Right ventricle myocardium superior (tissue), 1 donor: ENCODE measurements at places on chromosomes 5 and 9.

DNA sequence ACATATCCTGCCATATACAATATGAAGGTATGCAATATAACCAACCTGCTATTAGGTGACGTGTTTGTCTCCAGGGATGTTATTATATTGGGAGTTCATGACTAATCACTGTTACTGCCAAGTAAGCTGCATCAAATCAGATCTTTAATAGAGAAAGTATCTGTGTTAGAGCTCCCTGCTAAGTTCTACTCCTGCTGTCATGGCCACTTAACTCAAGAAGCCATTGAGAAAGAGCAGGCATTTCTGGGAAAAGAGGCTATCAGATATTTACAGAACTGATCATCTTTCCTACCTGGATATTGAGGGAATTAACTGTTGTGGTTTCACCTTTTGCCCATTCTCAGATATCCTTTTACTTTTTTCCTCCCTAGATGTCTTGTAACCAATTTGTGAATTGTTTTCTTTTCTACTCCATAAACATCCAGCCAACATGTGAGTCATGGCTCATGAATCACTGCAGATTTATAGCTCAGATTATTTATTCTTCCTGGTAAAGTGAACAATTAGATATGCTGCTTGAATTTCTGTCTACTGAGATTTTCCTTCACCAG lies 634.8 kb upstream of the FAM174A start:
- DNase-seq = no peak

DNA sequence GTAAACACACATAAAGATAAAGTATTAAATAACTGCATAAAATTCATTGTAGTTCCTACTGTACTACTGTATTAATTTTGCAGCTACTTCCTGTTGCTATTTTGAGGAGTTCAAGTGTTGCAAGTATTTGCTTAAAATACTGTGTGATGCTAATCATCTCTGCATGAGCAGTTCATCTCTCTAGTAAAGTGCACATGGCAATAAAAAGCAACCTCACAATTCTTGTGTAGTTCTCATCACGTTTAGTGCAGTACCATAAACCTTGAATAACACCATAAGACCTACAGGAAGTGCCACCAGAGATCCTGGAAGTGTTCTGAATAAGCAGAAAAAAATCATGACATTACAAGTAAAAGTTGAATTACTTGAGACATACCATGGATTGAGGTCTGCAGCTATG lies 34.6 kb downstream of the CPLANE1 start:
- DNase-seq = no peak

GRCh38 chr5:123490974-123491373 lies 21.0 kb upstream of the CSNK1G3 start:
- DNase-seq = no peak

DNA sequence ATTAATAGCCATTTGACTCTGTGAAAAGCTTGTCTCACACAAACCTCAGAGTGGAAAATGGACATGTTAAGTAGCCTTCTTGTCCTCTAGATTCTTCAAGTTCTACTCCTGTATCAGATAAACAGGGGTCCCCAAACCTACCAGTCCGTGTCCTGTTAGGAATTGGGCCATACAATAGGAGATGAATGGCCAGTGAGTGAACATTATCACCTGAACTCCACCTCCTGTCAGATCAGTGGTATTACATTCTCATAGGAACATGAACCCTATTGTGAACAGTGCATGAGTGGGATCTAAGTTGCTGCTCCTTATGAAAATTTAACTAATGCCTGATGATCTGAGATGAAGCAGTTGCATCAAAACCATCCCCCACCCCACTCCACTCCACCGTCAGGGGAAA lies 136.3 kb downstream of the TMEM232 start:
- DNase-seq = no peak

DNA sequence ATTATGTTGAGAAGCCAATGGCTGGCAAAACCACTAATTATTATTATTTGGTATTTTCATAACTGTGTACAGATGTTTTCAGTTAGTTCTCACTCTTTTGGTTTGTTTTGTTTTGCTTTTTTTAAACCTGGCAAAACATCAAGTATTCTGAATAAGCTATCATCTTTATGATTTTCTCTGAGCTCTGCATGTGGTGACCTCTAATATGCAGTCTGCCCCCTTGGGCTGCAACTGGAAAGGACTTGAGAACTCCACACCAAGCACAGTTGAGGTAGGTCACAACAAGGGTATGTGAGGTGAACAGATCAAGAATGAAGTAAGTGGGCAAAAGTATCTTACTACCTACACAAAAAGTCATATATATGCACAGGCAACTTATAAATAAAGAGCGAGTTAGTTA lies 202.2 kb downstream of the NFIB start:
- no peak for DNase-seq

GRCh38 chr5:169803077-169803981 lies 166.3 kb downstream of the DOCK2 start:
- peak; percentile 59 for DNase-seq

DNA sequence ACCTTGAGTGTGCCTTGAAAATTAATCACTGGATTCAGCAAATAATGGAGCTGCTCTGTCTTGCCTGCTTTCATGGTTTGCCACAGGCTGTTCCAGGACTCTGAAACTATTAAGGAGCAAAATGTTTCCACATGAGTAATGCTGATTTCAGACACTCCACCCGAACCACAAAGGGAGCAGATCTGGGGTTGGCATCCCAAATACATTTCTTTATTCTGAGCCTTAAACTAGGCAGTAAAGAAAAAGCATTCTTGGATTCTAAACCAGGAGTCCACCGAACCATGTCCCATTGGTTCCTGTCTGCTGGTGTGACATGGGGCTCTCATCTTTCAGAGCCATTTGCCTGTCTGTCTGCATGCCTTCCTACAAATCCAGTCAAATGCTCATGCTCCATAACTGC lies 10.1 kb upstream of the C1QTNF3 start:
- no peak for DNase-seq

DNA sequence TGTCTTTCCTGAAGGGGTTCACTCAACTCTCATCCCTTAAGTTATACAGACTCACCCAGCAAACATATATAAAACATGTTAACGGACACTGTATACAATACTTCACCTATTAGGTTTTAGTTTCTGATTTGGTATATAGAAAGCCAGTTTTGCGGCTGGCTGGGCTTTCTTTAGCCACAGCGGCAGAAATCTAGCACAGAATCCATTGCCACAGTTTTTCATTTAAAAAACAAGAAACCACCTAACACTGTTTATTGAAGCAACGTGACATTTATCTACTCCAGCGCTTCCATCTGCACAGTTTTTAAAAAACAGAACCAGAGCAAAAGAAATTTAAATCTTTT lies 67.3 kb downstream of the SNX30 start:
- no peak for DNase-seq

- DNase-seq = no peak
Observed at GRCh38 chr9:92187989-92188714, 72.9 kb upstream of the SPTLC1 start.

GRCh38 chr9:85228111-85228855 lies 513.5 kb downstream of the AGTPBP1 start:
- no peak for DNase-seq

GRCh38 chr9:36503172-36504088 lies 69.3 kb upstream of the MELK start:
- no peak for DNase-seq

DNA sequence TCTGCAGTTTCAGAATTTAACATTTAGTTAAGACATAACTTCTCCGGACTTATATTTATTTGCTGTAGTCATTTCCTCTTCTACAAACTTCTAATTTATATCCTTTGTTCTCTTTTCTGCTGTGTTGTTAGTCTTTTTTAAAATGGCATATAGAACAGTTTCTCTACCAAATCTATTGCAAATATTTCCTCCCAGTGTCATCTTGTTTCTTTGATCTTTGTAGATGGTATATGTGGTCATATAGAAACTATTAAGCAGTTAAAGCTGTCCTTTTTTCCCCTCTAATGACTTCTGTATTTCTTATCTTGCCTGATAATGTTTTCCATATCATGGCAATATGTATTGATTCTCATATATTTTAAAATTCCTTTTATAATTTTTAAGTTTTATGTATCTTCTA lies 264.5 kb downstream of the MCTP1 start:
- DNase-seq = no peak

- DNase-seq = no peak
Observed at GRCh38 chr9:104864675-104865104, 63.3 kb downstream of the ABCA1 start.

DNA sequence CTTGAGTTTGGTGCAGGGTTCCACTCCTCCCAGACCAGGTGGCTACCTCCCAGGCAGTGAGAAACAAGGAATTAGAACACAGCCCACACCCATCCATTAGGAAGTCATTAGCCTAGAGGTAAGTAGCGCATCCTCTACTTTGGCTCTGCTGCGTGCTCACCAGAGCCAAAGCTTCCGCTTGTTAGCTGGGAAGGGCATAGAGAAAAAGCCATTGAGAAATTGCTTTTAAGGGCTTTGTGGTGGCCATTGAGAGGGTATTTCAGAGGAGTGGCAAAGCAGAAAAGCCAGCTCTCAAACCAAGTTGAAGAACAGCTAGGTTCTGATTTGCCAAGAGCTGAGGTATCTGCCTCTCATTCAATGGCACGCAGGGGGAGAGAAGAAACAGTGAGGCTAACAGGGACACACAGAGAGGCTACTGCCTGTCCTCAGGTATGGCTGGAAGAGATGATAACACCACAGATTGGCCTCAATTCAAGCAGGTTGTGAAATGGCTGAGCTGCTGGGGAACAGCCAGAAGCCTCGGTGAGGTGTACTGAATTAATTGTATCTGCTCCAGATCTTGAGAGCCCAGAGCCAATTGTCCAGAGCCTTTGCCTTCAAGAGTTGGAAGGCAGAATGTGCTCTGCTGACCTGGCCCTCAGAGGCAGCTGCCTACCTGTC lies 119.4 kb downstream of the NTRK2 start:
- no peak for DNase-seq

GRCh38 chr5:140298183-140298601 lies 4.7 kb downstream of the PFDN1 start:
- DNase-seq = no peak

- no peak for DNase-seq
Observed at GRCh38 chr9:115411516-115411915, 293.6 kb upstream of the TNC start.

DNA sequence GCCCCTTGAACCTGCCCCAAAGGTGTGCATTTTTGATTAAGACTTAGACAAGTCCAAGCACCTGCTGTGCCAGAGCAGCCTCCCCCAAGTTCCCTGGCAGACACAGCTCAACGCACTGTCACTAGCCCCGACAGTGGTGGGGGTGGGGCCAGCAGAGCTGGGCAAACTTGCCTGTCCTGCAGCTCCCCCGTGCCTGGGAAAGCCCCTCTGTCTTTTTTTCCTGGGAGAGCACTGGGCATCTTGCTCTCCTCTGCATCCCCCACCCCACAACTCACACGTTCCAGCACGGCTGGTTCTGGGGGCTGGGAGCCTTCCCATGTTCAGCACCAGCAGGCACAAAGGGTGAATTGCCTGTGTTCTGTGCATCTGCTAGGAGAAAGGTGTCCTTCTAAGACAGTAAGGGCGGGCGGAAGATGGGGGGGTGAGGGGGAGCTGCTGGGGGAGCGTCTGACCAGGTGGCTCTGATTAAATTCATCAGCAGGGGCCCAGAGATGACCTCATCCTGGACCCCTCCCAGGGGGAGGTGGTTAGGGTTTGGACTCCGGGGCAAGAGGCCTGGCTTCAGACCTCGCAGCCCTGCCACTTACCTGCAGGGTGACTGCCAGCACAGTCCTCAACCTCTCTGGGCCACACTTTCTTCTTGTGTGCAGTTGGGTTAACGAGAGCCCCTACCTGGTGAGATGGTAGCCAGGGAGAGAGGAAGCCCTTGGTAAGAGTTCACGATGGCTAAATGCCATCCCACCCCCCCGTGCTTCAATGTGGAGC lies 23.5 kb downstream of the HMCN2 start:
- no peak for DNase-seq

DNA sequence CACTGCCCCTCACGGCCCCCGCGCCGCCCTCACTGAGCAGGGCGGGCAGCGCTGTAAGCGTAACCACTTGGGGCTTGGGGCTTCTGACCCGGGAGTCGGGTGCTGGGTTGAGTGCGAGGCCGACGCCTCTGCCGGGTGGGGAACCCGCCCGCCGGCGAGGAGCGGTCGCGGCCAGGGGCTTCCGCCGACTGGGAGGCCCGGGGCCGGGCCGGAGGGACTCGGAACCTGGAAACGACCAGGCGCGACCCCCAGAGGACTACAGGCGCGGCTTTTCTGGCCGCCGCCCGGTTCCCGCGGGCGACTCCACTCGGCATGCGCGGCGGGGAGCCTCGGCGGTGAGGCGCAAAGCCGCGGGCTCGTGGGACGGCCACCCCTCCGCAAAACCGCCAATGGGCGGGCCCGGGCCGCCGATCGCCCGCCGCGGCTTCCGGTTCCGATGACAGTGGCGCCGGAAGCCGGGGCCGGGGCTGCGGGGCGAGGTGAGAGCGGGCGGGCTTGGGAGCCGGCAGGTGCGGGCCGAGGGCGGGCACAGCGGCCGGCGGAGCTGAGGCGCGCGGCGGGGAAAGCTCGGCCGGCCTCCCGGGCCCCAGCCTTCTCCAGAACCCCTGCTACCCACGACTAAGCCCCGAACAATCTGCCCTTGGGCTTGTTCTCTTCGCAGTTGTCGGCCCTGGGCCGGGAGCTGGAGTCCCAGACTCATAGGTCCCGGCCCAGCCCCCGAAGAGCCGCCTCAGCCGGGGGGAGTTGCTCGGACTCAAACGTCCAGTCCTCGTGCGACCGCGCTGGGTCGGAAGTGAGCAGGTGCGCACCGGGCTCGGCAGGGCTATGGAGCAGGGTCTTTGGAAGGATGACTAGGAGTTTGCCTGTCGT lies at the start of gene RMND5B:
TSS of gene RMND5B (plus strand) at position 439 of the 870 bp plus-strand sequence. CDS start 7,106 bp downstream, outside the sequence.
- DNase-seq = peak; percentile 92

DNA sequence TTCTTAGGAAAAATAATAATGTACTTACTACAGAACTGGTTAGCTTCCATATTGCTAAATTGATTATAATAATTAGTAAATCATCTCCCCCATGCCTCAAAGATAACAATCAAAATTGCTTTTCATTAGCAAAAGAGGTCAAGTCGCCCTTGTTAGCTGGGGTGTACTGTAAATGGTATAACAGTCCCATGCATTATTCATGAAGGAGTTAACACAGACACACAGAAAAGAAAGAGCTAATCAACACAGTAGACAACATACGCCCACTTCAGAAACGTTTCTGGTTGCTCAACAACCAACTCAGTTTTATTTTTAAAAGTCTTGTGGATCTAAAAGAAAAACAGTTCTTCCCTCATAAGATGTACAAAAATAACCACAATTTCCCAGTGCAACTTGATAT lies 100.2 kb downstream of the MPDZ start:
- DNase-seq = no peak

DNA sequence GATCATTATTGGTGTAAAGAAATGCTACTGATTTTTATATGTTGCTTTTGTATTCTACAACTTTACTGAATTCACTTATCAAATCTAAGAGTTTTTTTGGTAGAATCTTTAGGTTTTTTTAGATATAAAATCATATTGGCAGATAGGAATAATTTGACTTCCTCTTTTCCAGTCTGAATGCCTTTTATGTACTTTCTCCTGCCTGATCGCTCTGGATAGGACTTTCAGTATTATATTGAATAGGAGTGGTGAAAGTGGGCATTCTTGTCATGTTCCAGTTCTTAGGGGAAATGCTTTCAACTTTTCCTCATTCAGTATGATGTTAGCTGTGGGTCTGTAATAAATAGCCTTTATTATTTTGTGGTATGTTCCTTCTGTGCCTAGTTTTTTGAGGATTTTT lies 8.3 kb downstream of the AHRR start:
- DNase-seq = no peak
